ENCODE measurements at places on chromosomes 2 and 18.
A peak's percentile ranks its signal among the peaks of the same experiment; 100 is the strongest.

DNA sequence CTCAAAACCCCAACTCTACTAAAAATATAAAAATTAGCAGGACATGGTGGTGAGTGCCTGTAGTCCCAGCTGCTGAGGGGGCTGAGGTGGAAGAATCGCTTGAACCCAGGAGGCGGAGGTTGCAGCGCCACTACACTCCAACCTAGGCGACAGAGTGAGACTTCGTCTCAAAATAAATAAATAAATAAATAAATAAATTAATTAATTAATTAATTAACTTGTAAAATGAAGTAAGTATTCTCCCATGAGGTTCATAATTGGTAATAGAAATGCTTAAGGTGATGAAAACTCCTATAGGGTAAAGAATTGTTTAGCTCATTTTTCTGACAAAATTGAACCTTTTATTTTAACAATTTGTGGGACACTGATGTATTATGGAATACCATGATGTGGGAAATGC lies 230.8 kb downstream of the TMEM182 start:
- DNase-seq: no peak

DNA sequence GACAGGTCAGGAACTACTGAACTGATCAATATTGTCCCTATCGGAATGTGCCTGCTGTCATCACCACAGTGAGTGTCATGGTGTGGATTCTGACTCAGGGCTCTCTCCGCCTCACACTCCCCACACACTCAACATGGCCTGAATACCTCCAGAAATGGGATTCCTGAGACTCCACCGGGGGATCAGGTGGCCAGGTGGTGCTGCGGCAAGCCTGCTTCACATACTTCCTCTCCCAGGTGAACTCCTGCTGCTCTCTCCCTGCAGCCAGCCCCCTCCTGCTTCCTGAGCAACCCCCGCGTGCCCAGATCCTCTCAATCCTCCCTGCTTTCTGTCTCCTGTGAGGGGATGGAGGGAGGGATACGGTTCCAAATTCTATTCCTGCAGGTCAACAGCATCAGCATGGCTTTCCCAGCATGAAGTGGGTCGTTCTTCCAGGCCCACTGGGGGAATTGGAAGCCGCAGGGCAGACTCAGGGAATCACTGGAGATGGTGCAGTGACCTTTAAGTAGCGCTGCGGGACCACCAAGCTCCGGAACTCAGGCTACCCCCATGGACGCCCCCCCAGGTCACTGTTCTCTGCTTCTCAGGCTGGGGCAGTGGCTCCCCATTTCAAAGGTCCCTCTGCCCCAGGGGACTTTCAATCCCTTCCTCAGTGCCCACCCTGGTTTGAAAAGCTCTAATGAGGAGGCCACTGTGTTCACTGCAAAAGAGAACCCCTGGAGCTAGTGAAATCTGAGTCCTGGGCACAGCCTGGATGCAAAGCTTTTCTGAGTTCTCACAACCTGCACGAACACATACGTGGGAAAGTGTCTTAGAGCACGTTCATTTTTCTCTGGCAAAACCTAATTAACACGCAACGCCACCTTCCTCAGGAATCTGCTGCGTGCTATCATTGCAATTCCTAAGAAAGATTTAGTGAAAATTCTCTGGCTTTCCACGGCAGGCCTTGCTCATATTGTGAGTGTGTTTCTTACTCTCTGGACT lies 168.4 kb downstream of the ZFP36L2 start:
- DNase-seq: no peak

GRCh38 chr2:64804651-64805050 lies 150.9 kb upstream of the SERTAD2 start:
- no peak for DNase-seq

- DNase-seq: no peak
These were observed 44.0 kb downstream of the MYL12B start for GRCh38 chr18:3305933-3306332.

GRCh38 chr2:7467782-7468447 lies 550.7 kb downstream of the RNF144A start:
- DNase-seq: no peak

GRCh38 chr2:191867507-191867847 lies 20.6 kb upstream of the CAVIN2 start:
- DNase-seq: no peak

DNA sequence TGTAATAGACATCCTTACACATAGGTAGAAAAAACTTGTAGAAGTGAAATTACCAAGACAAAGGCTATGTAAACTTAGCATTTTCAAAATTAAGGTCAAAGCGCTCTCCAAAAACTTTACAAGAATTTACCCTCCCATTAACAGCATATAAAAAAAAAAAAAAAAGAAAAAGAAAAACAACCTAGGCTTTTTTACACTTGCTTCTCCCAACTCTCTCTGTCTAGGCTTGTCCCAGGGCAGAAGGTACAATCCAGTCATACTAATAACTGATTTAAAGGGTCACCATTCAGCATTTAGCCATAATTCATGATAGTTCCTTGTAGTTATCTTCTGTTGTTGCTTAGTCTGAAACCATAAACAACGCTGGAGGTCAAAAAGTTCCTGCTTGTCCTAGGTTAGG lies 130.5 kb downstream of the BCL2 start:
- no peak for DNase-seq

DNA sequence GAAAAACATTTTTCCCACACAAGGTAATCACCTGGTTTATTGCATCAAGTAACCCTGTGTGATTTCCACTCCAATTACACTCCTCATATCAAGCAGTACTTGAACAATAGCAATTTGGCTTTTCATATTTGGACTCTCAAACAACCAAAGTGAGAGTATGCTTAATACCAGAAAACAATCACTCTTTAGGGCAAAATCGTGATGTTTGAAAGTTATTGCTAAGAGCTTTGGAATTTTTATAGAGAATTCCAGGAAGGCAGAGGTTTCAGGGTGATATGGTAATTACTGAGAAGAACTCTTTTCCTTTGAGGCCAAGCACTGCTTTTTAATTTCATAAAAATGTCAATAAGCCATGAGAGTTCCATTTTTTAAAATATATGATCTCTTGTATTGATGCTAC lies 779.5 kb upstream of the LRRTM1 start:
- DNase-seq: no peak

- DNase-seq: no peak
These were observed 470.8 kb downstream of the KCNJ3 start for GRCh38 chr2:155169317-155169716.

DNA sequence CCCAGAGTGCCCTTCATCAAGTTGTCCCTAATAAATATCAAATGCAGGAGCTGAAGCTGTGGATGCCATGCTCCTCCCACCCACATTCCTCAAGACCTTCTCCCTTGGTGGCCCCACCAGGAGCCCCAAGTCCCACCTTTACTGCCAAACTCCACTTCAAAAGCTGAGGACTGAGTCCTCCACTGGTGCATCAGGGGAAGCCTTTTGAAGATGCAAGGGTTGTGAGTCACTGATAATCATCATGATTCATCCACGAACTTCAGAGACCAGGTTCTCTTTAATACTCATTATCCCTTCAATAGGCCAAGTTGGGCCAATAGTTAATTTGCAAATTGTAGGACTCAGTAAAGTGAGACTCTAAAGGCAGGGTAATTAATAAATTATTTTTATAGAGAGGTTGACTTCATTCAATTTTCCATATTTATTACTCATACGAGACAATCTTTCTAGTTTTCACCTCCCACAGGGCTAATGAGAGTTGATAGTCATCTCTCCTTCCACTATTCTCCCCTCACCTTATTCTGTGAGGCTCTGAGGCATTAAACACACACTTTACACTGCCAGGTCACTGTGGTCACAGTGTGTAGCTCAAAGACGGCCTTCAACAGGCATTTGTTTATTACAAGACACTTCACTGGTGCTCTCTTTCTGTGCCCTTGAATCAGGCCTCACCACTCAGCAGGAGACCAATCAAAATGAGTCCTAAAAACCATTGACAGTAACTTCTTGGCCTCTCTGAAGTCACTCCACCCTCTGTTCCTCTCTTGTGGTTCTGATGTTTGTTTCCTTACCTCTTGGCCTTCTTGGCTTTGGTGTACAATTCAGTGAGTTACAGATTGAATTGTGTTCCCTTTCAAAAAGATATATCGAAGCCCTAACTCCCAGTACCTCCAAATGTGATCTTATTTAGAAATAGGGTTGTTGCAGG lies 99.9 kb downstream of the TRIB2 start:
- DNase-seq: peak; percentile 35

- DNase-seq: no peak
These were observed 49.0 kb downstream of the SNED1 start for GRCh38 chr2:241047253-241048010.

- DNase-seq: no peak
These were observed 46.5 kb downstream of the TWIST2 start for GRCh38 chr2:238894226-238894949.
